ENCODE measurements at places on chromosomes 5 and 9. TPM values are rescaled to one million over a fixed set of nuclear protein-coding genes. Genes with fewer than 3 reads are reported as not detected.

GRCh38 chr9:22022396-22022795, 13.3 kb upstream of the CDKN2B start:
- no peak for DNase-seq

GRCh38 chr5:78126536-78126935, 168.0 kb downstream of the AP3B1 start:
- DNase-seq: no peak

DNA sequence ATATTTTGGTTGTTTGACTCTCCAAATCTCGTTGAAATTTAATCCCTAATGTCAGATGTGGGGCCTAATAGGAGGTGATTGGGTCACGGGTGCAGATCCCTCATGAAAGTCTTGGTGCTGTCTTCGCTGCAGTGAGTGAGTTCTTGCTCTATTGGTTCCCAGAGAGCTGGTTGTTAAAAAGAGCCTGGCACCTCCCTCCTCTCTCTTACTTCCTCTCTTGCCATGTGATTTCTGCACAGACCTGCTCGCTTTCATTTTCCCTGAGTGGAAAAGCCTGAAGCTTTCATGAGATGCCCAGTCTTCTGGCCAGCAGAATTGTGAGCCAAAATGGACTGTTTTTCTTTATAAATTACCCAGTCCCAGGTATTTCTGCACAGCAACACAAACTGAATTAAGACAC, 221.6 kb downstream of the MAT2B start:
- DNase-seq: no peak

DNA sequence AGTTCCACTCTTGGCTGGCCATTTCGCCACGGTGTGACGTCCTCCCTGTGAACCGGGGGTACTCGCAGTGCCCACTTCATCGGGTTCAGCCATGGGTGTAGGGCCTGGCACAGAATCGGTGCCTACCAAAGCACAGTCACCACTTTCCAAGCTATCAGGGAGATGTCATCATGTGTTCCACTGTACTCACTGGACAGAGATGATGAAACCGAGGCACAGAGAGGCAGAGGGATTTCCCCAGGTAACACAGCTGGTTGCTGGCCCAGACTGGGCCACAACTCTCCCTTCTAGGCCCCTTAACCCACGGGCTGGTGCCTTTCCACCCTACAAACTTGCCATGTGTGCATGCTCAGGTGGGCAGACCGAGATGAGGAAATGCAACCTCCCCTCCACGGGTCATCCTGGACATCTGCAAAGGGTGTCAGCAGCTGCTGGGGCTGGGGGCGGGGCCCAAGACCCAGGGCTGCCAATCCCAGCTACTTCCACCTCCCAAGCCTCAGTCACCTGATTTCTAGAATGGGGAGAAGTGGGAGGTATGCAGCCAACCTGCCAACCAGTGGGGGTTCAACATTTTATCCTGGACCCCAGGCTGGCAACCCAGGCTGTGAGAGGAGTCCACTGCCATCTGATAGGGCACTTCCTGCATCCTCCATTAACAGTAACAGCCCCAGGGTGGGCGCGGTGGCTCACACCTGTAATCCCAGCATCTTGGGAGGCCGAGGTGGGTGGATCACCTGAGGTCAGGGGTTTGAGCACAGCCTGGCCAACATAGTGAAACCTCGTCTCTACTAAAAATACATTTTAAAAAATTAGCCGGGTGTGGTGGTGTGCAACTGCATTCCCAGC, 893 bp upstream of the SH2D3C start:
- DNase-seq: no peak

TMEM171 gene
- 4.5 TPM for total RNA-seq

DNA sequence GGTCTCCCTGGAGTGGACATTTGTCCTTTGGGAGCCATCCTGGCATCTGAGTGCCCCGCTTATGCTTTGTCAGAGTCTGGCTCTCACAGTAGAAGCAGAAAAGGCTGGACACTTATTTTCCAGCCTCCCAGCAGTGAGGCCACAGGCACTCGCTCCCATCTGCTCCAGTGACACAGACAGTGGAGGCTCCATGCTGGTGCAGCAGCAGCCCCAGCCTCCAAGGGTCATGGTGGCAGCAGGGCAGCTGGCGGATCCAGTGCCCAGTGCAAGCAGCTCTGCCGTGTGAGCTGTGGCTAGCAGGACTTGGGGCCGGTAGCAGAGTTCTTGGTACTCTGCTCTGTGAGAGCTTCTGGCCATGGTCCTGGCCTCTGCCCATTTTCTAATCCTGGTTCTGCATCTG, 157.3 kb upstream of the ALDH1B1 start:
- DNase-seq: no peak

TXNDC8 gene
- not detected for total RNA-seq

IRX2 gene
- 16.7 TPM for total RNA-seq

CSF1R gene
- total RNA-seq: 1.2 TPM

TAL2 gene
- total RNA-seq: not detected

PRRT1B gene
- not detected for total RNA-seq

- DNase-seq: no peak
Observed at GRCh38 chr5:107820429-107820828, 149.7 kb upstream of the EFNA5 start.
